ENCODE measurements at places on chromosomes 16 and 17.

GRCh38 chr17:67180275-67180674 is 64.7 kb downstream of the HELZ start:
- DNase-seq: no peak

- no peak for DNase-seq
These were observed 15.6 kb downstream of the PLEKHG4 start for GRCh38 chr16:67294938-67295361.

- no peak for DNase-seq
These were observed 19.3 kb downstream of the CRISPLD2 start for GRCh38 chr16:84839054-84839453.

DNA sequence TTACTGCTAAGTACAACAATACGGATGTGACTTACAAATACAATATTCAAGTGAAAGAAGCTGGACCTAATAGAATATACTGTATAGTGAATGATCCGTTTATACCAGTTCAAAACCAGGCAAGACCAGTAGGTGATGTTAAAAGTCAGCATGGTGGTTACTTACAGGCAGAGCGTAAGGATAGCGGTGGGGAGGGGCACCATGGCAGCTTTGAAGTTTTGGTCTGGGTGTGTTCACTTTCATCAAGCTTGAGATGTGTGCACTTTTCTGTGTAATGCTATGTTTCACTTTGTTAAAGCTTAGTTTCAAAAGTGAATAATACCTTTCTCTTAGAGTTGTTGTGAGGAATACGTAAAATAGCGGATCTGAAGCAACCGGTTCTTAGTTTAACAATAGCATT is 16.5 kb upstream of the SLC35G3 start:
- no peak for DNase-seq

DNA sequence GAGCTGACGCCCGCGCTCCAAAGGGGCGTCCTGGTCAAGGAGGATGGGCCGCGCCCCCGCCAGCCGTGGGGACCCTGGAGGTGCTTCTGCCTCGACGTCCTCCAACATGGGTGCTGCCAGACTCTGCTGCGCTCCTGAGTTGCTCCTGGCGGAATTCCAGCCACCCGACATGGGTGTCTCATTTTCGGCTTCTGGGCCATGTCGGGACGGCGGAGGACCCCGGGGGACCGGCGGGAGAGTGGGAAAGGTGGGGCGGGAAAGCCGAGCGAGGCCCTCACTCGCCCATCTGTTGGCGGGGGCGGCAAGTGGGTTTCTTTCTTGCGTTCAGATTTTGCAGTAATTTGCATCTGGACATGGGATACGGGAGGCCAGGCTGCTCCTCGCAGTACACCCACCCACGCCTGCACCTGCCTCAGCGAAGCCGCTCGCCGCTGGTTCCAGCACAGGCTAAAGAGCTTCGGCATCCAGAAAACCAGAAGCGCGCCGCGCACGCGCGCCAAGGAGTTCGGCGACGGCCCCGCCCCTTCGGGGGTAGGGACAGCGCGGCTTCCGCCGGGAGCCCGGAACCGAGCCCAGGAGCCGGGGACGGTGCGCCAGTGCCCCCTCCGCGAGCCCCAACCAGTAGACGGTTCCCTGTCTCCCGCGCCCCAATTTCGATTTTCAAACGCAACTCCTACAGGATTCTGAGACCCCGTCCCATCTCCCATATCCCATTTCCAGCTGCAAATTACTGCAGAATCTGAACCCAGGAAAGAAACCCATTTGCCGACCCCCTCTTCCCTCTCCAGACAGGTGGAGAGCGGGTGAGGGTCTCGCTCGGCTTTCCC is at the start of gene ARMC7:
ARMC7 (plus strand) TSS at position 563 of the 827 bp plus-strand sequence. CDS start 320 bp downstream, outside the sequence.
- peak; percentile 87 for DNase-seq

GRCh38 chr16:78432451-78432850 is 333.0 kb downstream of the WWOX start:
- DNase-seq: no peak

GRCh38 chr17:4900231-4901107 is 1.1 kb downstream of the C17orf107 start:
- peak; percentile 29 for DNase-seq

Data from activated effector memory CD4-positive, alpha-beta T cell treated with Interleukin-2 at 50 U/mL for 16 hours (primary cell).